ENCODE measurements at places on chromosomes 12 and 14.

GRCh38 chr14:49641697-49642129 is 6.7 kb upstream of the DNAAF2 start:
- no peak for DNase-seq

GRCh38 chr14:67623114-67623513 is 3.4 kb downstream of the ARG2 start:
- DNase-seq: peak; percentile 8

DNA sequence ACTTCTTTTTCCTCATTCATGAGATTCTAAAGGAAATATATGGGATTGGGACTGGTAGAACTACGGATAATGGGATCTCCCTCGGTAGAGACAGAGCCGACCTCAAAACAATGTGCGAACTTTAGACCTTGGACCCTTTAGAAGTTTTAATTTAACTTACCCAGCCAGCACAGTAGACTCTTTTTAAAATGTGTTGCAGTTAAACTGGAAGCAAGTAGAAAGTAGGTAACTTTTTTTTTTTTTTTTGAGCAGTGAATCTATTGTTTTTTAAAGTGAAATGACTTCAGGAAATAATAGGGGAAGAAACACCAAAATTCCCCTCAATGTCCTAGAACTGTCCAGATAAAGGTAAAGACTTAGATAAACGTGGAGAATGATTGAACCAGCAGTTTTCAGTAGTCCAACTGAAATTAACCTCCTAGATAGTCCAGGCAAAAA is 1.1 kb upstream of the ATXN2 start:
- no peak for DNase-seq

DNA sequence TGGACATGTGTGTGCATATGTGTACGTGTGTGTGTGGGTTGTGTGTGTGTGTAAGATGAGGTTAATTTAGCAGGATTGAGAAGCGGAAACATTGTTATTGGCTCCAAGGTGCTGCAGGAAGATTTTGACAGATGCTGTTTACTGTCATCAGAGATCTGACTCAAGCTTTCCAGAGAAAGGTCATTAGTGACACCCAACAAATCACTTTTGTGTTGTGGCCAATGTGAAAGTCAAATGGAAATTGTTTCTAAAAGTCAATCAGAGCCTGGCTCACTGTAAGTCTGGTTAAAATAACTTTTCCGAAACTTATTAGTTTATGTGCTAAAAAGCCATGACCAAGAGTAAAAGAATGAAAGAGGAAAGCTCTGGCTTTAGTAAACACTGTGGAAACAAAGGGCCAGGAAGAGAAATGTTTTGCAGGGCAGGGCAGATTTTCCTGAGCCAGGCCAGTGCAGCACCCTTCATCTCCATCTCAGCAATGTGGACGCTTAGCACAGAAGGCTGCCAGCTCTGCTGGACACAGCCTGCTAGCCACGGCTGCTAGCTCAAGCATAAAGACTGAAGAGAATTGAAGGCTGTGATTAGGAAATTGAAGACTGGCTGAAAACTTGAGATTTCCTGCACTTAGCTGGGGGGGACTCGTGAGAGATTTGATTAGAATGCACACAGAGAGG is 235.8 kb downstream of the NEDD1 start:
- DNase-seq: no peak

GRCh38 chr12:10094646-10095395 is 4.0 kb downstream of the CLEC1A start:
- DNase-seq: no peak

DNA sequence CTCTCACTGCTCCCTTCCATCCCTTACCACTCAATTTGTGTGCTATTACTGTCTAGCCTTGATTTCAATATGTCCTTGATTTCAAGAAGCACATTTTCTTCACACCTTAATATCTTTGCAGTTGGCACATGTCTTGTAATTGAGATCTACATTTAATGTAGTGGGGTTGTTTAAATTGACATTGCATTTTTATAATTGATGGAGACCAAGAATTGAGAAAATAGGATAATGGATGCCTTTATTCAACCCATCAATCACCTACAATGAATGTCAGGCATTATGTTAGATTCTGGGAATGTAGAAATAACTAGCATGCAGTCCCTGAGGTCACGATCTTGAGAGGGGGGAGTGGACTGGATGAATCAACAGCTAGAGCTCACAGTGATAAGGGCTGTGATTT is 94.6 kb downstream of the SMOC1 start:
- DNase-seq: no peak

DNA sequence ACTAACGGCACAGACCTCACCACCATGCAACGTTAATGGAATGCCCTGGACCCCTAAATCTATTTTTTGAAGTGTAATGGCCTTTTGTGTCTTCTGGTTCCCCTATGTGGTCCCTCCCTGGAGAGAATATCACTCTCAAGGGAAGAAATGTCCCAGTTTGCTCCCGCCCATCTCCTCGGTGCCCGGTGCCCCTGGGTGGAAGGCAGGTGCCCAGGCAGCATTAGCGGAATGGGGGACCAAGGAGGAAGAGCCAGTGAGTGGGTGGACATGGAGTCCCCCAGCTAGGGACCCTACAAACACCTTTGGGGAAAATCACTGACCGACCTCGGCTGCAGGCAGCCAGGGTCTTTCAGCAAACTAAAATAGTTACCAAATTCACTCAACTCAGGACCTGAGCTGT is 212.1 kb upstream of the RTL1 start:
- DNase-seq: no peak

DNA sequence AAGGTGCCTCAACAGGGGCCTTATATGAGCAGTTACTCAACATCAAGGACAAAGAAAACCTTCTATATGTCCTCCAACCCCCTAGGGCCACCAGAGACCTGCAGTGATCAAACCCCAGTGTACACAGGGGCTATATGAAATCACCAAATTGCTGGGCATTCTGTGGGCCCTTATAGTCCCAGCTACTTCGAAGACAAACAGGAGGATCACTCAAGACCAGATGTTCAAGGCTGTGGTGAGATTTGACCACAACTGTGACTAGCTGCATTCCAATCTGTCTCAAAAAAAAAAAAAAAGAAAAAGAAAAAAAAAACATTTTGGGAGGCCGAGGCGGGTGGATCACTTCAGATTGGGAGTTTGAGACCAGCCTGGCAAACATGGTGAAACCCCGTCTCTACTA is 51.0 kb upstream of the PRB2 start:
- DNase-seq: no peak

DNA sequence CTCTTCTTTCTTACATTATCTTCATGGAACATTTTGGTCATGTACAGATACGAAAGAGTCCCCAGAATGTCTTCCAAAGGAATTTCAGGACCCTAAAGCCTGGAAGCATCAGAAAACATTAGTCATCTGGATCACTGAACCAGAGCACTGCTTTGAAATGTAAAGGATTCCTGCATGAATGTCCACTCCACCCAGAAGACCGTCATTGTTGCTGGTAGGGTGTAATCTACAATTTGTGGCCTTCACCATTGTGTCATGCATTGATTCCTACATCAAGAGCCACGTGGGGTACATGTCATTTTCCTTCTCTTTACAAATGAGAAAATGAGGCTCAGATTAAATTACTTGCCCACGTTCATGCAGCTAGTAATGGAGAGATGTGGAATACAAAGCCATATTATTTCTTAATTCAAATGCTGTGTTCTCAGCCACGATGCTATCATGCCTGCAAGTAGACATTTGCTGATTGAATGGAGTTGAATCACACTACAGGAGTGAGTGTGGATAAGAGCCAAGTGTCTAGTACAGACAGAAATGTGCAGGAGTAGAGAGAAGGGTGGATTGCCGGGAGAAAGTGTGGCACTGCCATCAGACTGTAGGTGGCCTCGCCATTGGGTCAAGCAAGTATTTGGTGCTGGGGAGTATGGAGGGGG is 231.2 kb downstream of the C12orf75 start:
- DNase-seq: peak; percentile 79

DNA sequence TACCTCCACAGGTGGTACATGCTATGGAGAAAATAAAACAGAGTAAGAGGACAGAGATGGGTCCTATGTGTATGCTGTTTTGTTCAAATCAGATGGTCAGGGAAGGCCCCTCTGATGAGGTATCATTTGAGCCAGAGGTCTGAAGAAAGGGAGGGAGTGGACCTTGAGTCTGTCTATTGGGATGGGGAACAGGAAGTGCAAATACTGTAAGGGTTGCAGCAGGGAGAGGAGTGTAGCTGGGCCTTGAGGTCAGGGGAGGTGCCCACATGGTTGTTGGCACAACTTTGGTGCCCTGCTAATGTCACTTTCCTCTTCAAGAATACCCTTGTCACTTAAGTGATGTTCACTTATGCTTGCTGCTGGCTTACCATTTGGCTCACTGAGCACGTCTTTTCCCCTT is 83.3 kb downstream of the PRKCH start:
- DNase-seq: no peak

GRCh38 chr12:22458298-22458937 is 85.9 kb downstream of the C2CD5 start:
- no peak for DNase-seq

- peak; percentile 13 for DNase-seq
These were observed 122.9 kb downstream of the OTOGL start for GRCh38 chr12:80222261-80222660.

DNA sequence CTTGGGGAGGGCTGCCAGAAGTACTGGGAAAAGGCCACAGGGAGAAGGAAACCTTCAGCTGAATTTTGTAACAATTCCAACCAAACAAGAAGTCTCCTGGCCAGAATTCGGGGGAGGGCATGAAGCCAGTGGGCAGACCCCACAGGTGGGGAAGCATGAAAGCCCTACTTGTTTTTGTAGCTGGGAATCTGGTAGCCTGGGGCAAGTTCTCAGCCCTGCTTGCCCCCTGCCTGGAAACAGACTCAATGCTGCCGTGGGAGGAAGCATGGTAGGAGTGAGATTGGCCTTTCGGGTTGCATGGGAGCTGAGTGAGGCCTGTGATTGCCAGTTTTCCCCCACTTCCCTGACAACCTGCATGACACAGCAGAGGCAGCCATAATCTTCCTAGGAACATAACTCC is 259.2 kb upstream of the RMST start:
- DNase-seq: no peak

DNA sequence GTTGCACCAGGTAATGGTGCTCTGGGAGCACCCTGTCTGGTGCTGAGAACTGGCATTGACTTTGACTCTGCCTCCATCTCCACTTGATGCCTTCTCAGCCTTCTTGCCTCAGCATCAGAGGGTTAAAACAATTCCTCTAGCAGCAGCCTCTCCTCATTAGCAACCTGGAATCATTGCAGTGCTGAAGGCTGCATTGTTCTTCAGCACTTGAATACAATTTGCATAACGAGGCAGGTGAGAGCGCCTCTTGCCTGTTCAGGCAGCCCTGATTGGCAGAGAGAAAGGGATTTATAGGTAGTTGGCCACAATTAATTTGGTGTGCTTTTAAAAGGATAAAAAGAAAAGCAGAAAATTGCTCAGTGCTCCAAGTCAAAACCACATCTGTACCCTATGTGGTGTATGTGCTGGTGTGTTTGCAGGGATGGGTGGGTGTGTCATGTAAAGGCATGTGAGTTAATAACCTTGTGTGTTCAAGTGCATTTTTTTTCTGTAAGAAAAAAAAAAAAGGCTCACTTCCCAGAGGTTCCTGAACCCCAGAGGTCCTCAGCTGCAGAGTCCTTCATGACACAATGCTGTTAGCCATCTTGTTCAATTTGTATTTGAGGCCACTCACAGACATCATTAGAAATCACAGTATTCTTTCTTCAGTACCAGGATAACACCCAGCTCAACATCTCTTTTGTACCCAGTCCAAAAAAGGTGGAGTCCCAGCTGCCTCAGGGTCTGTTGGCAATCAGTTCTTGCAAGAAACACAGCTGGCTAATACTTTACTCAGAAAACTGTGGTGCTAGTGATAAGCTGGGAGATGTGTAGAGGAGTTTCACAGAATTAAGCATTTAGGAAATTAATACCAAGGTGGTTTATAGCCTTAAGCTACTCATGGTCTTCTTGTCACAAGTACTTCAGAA is 385.6 kb downstream of the GRIN2B start:
- no peak for DNase-seq

DNA sequence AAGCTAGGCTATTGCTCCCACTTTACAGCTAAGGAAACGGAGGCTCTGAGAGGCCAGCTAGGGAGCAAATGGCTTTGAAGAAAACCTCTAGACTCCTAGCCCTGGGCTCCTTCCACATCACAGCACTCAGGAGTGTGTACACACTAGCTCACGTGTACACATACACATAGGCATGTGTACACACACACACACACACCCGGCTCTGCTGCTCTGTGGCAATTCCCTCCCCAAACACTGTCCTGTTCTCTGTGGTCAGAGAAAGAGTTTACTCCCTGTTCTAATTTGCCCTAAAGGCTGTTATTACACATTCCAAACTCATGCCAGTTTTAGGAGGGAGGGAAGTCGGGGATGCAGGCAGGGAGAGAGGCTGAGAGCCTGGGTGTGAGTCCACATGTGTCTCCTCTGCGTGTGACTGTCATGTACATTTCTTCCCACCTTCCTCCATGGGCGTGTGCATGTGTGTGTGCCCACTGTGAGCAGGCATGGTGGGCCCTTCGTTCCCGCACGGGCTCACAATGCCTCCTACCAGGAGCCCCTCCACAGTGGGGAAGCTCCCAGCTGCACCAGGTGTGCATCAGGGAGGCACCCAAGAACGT is 14.2 kb downstream of the TRPV4 start:
- peak; percentile 14 for DNase-seq

- no peak for DNase-seq
These were observed 198.2 kb upstream of the RGS6 start for GRCh38 chr14:71734076-71734475.

- peak; percentile 41 for DNase-seq
These were observed 6.0 kb upstream of the STK38L start for GRCh38 chr12:27237790-27238771.

- no peak for DNase-seq
These were observed 88.9 kb upstream of the ARHGAP5 start for GRCh38 chr14:31988244-31988643.

- no peak for DNase-seq
These were observed 269.6 kb downstream of the ALX1 start for GRCh38 chr12:85549640-85550039.

GRCh38 chr14:63454863-63455622 is 88.1 kb downstream of the PPP2R5E start:
- DNase-seq: peak; percentile 29

GRCh38 chr14:32102152-32102787 is 25.2 kb downstream of the ARHGAP5 start:
- no peak for DNase-seq

GRCh38 chr14:22572562-22573058 is 16.4 kb downstream of the DAD1 start:
- DNase-seq: peak; percentile 48

DNA sequence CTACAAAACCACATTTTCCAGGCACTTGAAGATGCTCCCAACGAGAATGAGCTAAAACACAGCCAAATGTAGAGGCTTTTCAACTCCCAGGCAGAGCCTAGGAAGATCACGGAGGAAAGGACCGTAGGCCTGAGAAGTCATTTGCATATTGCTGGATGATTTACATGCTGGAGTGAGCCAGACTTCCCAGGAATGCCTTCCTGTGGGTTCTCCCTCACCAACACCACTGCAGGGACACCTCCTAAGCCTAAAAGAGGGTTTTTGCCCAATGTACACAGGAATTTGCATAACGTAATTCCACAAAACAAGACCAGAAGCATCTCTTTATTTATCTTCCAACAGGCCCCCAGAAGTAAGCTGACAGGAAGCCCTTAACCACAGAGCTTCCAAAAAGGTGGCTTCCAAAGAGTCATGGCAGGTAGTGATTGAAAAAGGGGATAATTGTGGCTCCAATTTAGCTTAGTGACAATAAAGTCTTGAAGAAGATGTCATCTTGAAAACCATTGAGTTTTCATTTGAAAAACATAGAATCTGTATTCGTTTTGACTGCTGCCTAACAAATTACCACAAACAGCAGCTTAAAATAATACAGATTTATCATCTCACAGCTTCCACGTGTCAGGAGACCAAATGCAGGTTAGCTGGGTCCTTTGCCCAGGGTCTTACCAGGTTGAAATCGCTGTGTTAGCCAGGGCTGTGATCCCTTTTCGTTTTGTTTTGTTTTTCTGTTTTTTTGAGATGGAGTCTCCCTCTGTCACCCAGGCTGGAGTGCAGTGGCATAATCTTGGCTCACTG is 116.2 kb downstream of the EGLN3 start:
- DNase-seq: no peak

All from HCEC 1CT (cell line).